ENCODE measurements at places on chromosomes 7 and 10.

DNA sequence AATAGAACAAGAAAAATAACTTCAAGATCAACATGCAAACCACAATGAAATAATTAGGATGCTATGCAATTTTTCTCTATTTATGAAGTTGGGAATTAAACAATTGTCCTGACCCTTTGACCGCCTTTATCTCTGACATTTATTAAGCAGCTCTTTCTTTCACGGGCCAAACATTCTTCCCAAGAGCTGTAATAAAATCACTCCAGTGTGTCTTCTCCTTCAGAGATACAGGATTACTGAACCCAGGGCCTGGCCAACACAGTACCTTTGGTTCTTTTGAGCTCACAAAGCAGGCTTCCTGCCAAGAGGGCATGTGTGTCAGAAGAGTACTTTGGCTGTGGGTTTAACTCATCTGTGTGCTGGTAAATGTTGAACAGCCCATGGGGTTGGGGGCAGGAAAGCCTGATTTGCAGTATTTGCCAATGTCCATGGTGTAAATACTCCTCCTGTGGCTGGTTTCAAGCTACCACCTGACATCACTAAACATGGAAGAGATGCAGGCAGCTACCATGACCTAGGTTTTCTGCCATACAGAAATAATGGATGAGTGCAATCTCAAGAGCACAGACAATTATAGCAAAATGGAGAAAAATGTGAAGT lies 121.7 kb downstream of the FANK1 start:
- DNase-seq, result no peak

- DNase-seq, result no peak
Measured at GRCh38 chr7:139768249-139768824, 9.5 kb downstream of the HIPK2 start.

DNA sequence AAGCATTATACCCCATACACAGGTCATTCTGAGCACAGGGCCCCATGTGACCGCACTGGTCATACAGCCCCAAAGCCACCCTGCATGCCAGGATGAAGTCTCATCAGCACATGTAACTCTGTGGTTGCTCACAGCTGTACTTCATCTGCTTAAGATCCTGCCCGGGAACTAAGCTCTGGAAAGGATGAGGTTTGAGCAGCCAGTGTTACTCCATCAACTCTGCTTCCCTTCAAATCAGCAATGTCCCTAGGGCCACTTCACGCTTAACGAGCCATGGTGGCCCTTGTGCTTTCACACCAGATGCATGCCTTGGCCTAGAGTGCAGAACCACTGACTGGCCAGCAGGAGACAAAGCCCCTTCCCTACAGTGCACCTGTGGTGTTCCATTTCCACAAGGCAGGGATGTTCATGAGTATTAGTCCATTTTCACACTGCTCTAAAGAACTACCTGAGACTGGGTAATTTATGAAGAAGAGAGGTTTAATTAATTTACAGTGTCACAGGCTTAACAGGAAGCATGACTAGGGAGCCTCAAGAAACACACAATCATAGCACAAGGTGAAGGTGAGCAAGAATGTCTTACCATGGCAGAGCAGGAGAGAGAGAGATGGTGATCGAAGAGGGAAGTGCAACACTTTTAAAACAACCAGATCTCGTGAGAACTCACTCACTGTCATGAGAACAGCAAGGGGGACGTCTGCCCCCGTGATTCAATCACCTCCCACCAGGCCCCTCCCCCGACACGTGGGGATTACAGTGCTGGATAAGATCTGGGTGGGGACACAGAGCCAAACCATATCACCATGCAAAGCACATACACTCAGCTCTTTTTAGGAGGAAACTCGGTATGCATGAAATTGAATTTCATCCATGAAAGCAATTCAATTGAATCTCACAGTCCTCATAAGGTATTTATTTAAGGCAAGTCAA lies 149.0 kb upstream of the CDCA7L start:
- DNase-seq, result no peak

- DNase-seq, result no peak
Measured at GRCh38 chr7:134328900-134329299, 12.2 kb upstream of the SLC35B4 start.

GRCh38 chr10:96470116-96470743 lies 43.5 kb downstream of the TLL2 start:
- DNase-seq, result no peak

GRCh38 chr10:117169480-117169879 lies 27.8 kb upstream of the KCNK18 start:
- DNase-seq, result no peak

GRCh38 chr7:32145911-32146310 lies 75.7 kb upstream of the PDE1C start:
- no peak for DNase-seq

DNA sequence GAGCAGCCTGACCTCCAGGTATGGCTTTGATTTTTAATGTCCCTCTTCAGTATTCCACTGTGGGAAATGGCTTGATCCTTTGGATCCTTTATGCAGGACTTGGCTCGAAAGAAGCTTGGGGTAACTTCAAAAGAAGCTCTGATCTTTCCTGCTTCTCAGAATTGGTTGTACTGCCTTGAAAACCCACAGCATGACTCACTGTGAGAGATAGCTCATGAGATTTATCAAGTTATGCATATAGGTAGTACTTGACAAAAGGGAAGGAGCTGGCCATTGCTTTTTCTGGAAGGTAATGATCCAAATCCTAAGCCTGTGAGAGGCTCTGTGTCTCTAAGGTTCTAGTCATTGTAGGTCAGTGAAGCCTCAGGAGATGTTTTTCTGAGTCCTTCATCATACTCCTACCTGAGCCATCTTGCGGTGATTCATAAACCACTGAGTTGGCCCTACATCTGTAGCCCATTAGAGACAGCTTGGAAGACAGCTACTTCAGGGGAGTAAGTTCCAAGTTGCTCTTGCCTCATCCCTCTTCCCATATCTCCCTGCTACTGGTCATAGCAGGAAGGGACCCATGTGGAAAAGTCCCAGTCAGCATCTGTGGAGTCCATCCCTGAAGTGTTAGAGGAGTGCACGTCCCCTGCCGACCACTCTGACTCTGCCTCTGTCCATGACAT lies 36.7 kb upstream of the NFKB2 start:
- DNase-seq, result no peak

GRCh38 chr10:67011981-67012380 lies 86.1 kb downstream of the LRRTM3 start:
- no peak for DNase-seq

DNA sequence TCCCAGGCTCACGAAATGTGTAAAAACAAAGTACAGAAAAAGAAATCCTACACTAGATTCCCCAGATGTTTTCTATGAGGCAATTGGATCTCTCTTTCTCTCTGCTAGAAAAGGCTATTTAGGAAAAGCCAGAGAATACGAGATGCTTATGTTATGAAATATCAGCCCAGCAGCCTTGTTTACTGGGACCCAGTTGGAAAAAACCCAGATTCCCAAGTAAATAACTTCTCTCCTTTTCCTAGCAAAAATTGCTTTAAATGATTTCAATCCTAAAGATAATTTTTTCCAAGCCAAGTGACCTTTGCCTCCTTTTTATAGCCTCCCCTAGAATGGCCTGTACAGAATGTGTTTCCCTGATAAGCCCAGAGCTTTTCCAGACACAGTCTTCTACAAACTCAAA lies 199.3 kb downstream of the PLXNA4 start:
- DNase-seq, result no peak

DNA sequence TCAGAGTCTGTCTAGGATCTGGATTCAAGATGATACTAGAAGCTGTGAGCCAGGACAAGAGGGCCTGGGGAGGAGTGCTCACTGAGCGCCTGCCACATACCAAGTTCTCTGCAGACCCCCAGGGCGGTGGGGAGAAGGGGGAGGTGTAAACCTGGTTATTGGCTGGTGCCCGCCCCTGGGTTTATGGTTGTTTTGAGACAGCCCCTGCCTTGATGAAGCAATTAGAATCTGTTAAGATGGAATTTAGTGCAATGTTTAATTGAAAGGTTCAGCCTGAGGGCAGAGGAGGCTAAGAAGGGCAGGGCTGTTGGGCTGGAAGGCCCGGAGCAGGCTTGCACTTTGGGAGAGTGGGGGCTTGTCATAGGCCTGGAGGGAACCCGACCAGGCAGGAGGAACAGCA lies 42.7 kb downstream of the PRF1 start:
- no peak for DNase-seq

GRCh38 chr10:26557641-26558014 lies 119.5 kb downstream of the APBB1IP start:
- no peak for DNase-seq

DNA sequence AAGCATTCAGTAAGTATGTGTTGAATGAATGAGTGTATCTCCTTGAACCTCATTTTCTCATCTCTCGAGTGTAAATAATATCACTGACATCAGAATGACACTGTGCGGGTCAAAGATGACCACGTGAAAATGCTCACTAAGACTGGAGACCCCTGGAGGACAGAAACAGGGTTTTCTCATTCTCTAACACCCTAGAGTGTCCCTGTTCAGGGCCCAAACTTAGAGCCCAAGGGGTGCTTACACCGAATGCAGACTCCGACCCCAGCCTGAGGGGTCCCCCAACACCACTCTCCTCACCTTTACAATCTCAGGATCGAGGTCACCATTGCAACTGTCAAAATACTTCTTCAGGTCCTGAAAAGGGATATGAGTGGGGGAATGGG lies 1.4 kb downstream of the CDK5 start:
- DNase-seq, result no peak

DNA sequence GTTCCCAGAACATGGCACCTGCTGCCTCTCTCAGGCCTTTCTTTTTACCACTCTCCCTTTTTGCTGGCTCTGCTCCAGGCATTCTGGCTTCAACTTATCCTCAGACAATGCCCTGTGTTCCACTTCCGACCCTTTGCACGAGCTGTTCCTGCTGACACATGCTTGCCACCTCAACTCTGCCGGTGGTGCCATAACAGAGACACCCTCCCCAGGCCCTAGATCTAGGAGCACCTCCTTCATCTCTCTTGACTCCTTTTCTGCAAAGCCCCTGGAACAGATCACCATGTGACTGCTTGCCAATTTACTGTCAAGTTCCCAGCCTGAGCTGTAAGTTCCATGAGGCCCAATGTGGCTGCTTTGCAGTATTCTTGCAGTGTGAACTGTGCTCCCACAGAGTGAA lies 256.0 kb upstream of the MKI67 start:
- no peak for DNase-seq

DNA sequence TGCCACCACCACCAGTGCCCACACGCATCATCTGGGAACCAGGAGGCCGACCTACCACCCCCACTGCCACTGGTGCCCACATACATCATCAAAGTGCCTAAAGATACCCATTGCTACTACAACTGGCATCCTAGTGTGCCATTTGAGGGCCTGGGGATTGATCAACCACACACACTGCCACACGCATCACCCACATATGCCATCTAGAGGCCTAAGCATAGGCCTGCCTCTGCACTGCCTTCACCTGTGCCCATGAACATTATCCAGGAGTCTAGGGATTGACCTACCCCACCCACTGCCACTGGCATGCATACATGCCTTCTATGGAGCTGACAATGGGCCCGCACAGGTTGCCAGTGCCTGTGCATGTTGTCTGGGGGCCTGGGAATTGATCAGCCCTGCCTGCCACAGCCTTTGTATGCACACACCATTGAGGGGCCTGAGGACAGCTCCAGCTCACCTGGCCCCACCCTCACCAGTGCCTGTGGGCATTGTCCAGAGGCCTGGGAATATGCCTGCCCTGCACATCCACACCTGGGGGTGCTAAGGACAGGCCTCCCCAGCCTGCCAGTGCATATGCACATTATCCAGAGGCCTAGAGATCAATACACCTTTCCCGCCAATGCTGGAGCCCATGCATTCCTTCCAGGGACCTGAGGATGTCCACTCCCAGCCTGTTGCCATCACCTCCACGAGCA lies 64.3 kb upstream of the TRIL start:
- DNase-seq, result no peak

GRCh38 chr7:155665957-155666287 lies 21.5 kb downstream of the RBM33 start:
- DNase-seq, result no peak

DNA sequence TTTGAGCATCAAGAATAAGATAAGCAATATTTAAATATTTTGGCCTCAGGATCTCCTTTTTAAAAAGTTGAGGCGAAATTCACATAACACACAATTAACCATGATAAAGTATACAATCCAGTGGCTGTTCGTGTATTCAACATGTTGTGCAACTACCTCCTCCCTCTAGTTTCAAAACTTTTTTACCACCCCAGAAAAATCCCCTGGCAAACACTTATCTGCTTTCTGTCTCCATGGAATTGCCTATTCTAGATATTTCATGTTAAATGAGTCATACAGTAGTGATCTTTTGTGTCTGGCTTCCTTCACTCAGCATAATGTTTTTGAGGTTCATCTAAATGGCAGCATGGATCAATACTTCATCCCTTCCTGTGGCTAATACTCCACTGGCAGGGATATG lies 31.8 kb upstream of the IL15RA start:
- no peak for DNase-seq

GRCh38 chr10:81696609-81697388 lies 178.2 kb upstream of the NRG3 start:
- DNase-seq, result peak; percentile 26

- no peak for DNase-seq
Measured at GRCh38 chr10:132184816-132185593, 1.7 kb upstream of the DPYSL4 start.

DNA sequence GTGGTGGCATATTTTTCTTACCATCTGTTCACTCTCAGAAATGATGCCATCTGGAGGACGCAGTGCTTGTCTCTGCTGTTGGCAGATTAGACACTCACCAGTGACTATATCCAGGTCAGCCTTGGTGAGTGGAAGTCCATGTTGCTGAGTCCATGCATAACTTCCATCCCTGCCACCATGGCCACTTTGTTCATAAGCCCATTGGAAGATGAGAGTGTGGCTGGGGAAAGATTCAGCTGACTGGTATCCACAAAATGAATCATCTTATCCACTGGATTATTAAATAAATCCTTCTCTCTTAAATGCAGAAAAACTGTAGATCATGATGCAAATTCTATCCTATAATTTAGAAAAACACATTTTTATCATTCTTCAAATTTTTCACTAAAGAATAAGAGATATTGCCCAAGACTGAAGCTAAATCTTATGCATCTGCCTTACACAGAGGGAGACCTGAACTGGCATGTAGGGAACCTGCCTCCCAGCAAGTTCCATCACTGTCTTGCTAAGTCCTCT lies 726.9 kb downstream of the TNS3 start:
- DNase-seq, result no peak

DNA sequence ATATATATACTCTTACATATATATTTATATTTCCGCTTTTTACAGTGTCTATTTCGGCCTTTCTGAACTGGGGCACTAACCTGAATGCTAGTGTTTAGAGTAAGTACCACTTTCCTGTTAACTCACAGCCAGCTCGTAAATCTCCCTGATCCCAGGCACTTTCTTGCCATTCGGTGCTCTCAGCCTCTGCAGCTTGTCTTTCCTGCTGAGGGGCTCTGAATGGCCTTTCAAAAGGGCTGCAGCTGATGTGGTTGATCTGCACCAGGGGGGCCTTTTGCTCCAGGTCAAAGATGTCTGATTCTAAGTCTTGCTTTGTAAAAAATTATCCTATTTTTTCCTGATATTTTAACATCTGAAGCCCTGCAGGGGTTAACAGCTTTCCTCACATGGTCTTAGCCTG lies 25.5 kb upstream of the HPS1 start:
- no peak for DNase-seq

DNA sequence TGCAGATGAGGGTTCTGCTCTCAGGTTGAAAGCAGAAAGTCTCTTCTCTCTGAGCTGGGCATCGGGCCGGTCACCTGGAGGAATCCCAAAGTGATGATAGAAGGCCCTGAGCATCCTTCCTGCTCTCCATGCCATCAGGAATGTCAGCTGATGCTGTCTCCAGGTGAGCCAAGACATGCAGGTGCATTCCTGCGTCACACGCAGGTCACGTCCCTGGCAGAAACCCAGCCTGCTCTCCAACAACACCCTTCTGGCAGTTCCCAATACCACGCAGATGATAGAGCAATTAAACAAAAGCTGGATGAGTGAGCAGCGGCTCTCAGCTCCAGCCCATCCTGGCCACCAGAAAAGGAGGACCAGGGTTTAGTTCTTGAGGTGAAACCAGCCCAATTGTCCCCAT lies 6.9 kb upstream of the WIPI2 start:
- no peak for DNase-seq
